ENCODE measurements at places on chromosomes 5 and 9.

GRCh38 chr9:18947892-18948339 lies 85.1 kb downstream of the SAXO1 start:
- DNase-seq, result no peak

- DNase-seq, result peak; percentile 6
These were observed 3.0 kb downstream of the ACTL7A start for GRCh38 chr9:108865037-108865436.

- DNase-seq, result peak; percentile 84
These were observed 52.4 kb downstream of the MELK start for GRCh38 chr9:36625006-36625615.

DNA sequence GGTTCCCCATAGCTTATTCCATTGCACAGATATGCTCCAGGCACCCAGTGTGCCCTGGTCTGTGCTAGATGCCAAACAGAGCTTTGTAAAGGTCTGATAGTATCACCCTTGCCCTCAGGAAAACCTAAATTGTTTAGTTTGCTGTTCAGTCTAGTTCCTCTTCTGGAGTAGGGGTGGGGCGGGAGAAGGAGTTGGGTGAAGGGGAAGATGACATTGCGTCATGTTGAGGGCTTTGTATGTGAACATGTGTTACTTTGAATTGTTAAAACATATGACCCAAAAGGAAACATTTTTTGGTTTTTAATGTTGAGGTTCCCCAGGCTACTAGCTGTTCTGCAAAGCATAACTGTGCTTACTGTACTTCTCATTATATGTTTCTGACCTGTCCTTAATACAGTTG lies 40.6 kb downstream of the HACD4 start:
- no peak for DNase-seq

DNA sequence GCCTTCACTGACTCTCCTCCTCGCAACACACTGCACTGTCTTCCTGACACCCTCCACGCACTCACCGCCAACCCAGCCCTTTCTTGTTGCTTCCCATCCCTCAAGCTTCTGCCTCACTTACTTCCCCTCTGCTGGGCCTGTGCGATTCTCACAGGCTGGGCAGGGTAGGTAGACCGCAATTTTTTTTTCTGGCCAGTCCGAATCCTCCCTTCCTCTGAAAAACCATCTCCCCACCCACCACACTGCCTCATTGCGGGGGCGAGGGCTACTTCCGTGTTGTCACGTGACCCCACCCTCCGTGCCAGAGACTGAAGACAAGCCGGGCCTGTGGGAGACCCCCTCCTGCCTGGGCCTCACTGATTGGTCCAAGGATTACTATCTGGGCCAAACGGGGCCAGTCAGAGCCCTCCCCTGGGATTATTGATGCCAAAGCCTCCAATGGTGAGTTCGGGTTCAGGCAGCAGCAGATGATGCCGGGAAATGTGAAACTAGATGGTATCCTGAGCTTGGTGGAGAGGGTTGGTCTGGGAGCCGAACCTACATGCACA lies 73.1 kb downstream of the STK10 start:
- DNase-seq, result no peak

DNA sequence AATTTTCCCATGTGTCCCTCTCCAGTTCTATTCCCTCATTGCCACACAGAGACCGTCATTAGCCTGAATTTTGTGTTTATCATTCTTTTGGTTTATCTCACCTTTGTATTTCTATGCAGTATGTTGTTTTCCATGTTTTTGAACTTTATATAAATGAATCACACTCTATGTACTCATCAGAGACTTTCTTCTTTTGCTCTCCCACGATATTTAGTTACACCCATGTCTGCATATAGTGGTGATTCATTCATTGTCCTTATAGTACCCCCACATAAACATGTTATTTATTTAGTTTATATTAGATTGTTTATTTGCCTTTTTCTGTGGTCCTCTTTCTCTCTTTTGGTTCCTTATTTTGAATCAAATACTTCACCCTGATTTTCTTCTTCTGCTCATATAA lies 199.7 kb downstream of the FSTL4 start:
- no peak for DNase-seq

DNA sequence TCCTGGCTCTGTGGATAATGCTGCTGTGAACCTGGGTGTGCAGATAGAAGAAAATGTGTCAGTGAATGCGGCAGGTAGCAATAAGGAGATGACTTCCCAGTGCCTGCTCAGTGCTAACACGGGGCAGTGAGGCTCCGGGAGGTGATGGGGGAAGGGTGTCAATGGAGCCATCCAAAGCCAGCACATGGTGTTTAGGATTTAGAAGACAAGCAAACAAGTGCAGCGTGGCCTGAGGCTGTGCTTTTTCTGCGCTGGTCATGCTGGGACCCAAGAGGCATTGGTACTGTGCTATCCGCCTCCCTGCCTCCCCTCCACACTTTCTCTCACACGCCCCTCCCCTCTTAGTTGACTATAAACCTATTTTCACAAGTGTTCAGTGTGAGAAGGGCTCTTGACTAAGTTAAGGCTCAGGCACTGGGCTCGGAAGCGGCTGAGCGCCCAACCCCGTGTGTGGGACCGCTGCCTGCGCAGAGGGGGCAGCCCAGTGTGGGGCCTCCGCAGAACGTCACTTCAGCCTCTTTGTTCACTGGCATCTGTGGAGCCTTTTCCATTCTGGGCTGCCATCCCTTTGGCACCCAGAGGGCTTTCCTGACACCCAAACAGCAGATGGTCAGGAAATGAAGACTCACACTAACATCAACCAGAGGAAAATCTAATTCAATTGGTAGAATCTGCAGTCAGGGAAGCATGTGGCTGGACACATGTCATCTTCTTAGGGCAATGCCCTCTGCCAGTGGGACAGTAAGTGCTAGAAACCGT lies 21.8 kb upstream of the NINJ1 start:
- no peak for DNase-seq

GRCh38 chr9:20640331-20641187 lies 18.3 kb upstream of the MLLT3 start:
- DNase-seq, result peak; percentile 33

DNA sequence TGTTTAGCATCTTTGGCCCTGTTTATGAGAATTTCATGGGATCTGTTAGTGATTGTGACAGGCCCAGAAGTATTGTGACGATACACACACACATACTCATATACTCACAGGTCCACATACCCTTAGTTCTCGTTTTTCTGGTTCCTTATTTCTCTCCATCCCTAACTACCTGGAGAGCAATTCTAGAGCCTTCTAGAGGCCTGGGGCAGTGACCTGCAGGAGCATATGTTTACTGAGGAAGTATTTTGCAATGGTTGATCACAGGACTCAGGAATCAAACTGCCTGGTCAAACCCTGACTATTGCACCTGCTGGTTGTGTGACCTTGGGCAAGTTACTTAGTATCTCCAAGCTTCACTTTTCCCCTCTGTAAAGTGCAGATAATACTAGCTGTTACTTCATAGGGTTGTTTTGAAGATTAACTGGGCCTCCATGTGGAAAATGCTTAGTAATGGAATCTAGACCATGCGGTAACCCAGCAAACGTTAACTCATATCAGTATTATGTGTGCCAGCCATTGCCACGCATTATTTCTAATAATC lies 8.7 kb downstream of the PAPPA start:
- no peak for DNase-seq

DNA sequence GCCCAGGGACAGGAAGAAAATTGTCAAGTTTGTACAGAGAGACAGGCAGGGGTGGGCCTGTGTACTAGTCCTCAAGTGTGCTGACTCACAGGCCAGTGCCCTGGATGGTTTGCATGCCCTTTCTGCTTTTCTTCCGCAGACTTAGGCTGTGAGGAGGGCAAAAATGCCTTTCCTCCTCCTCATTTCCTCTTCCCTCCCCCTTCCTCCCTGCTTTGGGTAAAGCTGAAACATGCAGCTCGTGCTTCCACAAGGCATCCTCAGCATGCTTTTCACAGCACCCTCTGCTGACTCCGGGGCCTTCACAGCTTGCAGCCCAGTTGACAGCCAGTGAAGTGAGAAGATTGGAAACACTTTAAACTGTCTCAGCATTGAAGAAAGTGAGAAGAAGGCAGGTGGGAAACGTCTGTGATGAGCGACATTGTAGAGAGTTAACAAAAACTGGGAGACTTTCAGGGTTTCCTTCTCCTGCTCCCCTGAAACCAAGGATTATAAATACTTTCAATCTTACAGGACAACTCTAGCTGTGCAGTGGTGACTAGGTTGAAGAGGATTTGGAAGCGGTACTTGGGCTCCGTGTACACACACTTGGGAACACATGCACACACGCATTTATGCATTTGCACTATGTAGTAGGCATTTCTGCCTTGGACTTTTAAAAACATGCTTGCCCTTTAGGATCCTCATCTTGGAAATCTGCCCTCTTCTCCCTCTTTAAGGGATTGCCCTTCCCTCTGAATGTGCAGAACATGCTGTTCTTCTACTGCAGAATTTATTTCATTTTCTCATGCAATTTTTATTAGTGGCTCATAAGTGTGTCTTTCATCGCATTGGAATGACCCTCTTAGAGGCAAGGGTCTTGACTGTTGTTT lies 138.8 kb downstream of the GRIA1 start:
- DNase-seq, result peak; percentile 100

DNA sequence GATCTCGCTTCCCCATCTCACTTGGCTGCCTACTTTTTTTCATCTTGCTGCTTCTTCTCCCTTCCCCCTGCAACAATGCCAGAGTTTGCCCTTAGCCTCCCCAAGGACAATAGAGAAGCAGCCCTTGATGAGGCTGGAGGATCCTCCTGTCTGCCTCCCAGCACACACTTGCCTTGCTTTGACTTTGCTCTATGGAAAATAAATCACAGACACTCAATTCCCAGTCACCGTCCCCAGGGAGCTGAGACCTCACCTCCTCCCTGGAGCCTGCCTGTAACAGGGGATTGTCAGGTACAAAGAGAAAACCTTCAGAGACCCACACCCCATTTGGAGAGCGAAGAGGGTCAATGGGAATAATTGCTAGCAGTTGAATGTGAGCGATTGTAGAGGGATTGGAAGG lies 242.1 kb upstream of the ZNF462 start:
- no peak for DNase-seq

DNA sequence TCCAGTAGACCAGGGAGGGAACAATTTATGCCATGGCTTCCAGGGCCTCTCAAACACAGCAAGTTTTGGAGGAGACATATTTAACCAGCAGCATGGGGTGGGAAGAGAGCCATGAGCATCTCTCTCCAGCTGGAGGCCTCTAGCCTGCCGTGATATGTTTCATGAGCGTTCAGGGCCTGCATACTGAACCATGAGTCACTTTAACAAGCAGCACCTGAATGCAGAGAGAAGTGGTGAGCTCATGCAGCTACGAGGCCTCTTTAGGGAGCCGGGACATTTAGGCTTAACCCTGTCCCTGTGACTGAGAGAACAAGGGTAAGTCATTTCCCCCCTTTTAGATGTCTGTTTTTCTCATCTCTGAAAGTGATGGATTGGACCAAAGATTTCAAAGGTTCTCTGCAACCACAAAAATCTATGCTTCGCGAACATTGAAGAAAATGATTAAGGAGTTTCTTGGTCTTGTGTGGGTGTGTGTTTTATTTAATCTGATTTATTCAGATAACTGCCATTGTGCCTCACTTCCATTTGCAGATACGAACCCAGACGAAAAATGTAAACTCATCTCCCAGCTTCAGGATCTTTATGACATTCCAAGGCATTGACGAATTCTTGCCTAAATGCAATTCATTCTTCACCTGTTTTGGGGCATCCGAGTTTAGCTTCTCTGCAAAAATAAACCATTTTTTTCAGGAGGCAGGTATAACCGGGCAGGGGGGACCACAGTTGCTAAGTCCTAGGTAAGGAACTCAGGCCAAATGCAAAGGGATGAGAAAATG lies 157.0 kb downstream of the GABBR2 start:
- peak; percentile 58 for DNase-seq

DNA sequence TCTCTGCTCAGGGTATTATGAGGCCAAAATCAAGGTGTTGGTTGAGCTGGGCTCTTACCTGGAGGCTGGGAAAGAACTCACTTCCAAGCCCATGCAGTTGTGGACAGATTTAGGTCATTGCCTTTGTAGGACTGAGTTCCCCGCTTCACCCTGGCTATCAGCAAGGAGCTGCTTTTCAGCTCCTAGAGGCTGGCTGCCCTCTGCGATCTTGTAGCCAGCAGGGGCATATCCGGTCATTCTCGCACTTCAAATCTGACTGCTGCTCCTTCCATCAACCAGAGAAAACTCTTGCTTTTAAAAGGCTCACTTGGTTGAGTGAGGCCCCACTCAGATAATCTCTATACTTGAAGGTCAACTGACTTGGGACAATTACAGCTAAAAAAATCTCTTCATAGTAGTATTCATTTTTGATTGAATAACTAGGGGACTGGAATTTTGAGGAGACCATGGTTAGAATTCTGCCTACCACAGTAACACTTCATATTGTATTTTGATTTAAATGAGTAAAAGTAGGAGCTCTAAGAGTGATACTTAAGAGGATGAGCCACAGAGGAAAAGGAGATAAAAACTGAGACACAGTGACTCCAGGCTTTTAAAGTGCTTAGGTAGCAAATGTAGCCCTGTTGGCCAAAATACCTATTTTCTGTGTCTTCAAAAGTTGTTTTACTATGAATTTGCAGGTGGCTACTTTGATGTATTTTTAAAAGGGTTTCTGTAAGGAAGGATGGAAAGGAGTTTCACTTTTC lies 137.4 kb downstream of the CD180 start:
- no peak for DNase-seq

- DNase-seq, result no peak
These were observed 10.6 kb downstream of the MYOZ3 start for GRCh38 chr5:150671509-150672236.

DNA sequence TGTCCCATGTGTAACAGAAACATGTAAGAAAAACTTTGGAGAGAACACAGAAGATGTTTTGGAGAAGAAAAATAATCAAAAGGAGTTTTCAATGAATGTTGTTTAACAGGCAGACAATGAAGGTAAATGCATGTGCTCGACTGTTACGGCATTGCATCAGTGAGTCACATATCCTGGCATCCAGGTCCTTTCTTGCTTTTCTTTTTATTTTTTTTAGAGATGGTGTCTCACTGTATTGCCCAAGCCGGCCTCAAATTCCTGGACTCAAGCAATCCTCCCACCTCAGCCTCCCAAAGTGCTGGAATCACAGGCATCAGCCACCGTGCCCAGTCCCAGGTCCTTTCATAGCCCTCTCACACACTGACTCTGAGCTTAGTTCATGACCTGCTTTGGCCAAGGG lies 181.8 kb downstream of the DTWD2 start:
- no peak for DNase-seq

DNA sequence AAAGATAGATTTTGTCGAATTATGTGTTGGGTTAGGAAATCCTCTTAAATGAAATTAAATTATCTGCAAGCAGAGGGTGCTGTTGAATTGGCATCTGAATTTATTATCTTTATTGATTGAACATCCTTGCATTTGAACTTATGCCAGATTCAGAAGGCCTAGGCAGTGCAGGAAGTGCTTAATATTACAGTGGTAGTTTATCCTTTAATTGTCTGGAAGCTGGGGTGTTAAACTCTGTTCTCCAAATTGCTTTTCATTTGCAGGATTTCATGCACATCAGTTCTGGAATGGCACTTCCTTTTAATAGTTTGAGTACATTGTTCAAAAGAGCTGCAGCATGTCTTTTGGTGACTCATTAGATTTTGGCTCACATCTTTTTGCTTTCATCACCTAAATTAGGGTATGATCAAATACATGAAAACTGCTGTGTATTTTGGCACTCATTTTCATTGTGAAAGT lies 186.3 kb downstream of the KDM4C start:
- peak; percentile 79 for DNase-seq

All from EH (cell line).